ENCODE measurements at places on chromosomes 16 and 17. TPM values are rescaled to one million over a fixed set of nuclear protein-coding genes. Genes with fewer than 3 reads are reported as not detected.
A peak's percentile ranks its signal among the peaks of the same experiment; 100 is the strongest.

The SULT1A1 gene
- total RNA-seq: 55.4 TPM

The RAP1GAP2 gene
- 16.1 TPM for total RNA-seq

The SDR42E2 gene
- 0.14 TPM for total RNA-seq

The KRT9 gene
- not detected for total RNA-seq

The TP53TG3 gene
- total RNA-seq: not detected

The CD7 gene
- total RNA-seq: 7.2 TPM

The KRTAP3-1 gene
- total RNA-seq: not detected

The TEFM gene
- total RNA-seq: 14.7 TPM

The TMEM114 gene
- not detected for total RNA-seq

The GAST gene
- not detected for total RNA-seq

The PYCARD gene
- total RNA-seq: 49.5 TPM

The TSNAXIP1 gene
- total RNA-seq: 0.55 TPM

DNA sequence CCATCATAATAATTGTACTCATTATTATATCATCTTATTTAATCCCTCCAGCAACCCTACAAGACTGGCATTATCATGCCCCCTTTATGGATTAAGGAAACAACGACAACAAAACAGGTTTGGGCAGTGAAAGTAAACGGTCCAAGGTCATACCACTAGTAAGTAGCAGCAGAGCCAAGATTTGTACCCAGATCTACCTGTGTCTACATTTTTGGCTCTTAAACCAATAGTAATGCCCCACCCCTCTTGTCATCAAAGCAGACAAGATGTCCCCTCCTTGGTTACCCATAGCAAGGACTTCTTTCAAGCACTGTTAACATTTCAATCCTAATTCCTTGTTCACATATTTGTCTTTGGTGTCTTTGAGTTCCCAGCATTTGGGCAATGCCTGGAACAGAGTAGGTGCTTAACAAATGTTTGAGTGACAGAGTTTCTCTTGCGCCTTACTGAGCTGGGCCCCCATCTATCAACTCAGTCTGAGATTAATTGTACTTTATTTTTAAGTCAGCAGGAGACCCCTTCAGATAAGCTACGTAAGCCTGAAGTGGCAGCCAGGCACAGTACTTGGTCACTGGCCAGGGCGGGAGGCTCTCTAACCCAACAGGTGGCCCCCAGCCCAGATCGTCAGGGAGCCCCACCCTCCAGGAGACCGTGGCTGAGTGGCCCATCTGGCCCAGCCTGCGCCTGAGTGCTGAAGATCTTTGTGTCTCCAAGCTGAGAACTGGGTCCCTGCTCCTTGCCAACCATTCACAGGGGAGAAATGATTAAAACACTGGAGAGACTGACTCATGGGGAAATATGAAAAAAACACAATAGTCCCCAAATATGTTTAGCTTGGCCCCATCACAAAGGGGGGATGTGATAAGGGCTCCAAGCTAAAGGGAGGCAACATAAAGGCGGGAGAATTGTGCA, 75.8 kb downstream of the AXIN2 start:
- DNase-seq: peak; percentile 91

GRCh38 chr17:11644265-11645212, 46.3 kb downstream of the DNAH9 start:
- DNase-seq: peak; percentile 66

DNA sequence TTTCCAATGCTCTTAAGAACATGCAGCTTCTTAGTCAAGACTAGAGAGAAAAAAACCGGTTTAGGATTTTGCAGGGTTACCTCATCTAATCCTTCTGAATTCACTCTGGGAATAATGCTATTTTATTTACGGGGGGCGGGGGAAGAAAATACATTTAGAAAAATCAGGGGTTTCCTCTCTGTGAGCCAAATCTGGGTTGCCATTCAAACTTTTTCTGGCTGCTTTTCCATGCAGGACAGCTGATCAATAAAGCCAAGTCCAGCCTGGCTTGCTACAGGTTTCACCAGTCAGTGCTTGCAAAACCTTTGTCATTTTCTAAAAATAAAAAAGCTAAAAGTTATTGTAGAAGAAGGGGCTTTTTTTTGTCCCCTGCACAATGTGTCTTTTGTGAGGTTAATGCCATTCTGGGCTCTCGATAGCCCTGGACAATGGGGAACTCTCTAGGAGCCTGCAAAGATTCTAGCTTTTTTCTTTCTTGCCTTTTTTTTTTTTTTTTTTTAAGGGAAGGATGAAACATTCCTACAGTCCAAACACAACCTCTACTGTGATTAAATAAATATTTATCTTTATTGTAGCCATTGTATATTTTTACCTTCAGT, 13.1 kb upstream of the ZFHX3 start:
- no peak for DNase-seq

- no peak for DNase-seq
These were observed 70.6 kb upstream of the CLEC3A start for GRCh38 chr16:77951788-77952187.

DNA sequence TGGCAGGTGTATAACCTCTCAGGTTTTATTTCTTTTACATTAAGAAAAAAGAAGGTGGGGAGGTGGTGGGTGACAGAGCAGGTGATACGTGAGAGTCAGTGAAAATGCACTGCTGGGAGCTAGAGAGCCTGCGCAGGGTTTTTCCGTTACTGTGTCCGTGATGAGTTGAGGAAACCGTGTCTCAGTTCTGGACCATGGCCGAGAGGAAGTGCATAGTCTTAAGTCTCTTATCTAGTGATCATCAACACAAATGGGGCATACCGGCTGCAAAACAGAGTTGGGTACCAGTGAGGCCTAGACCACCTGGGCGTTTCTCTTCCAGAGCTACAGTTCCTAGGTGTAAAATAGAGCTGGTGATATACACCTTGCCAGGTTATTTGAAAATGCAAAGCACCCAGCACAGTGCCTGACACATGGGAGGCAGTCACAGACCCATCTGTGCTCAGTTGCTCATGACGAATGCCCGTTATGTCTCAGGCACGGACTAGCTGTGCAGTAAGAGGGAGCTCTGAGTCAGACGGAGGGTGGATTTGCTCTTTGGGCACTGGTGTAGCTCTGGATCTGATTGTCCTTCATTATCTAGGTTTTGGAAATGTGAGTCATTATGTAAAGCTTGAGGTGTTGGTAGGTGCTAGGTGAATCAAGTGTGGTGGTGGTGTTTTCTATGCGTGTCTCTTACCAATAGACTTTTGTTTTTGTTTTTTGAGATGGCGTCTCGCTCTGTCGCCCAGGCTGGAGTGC, 60.9 kb downstream of the RPTOR start:
- DNase-seq: no peak

- DNase-seq: no peak
These were observed 681.4 kb downstream of the WWOX start for GRCh38 chr16:78780808-78781207.

DNA sequence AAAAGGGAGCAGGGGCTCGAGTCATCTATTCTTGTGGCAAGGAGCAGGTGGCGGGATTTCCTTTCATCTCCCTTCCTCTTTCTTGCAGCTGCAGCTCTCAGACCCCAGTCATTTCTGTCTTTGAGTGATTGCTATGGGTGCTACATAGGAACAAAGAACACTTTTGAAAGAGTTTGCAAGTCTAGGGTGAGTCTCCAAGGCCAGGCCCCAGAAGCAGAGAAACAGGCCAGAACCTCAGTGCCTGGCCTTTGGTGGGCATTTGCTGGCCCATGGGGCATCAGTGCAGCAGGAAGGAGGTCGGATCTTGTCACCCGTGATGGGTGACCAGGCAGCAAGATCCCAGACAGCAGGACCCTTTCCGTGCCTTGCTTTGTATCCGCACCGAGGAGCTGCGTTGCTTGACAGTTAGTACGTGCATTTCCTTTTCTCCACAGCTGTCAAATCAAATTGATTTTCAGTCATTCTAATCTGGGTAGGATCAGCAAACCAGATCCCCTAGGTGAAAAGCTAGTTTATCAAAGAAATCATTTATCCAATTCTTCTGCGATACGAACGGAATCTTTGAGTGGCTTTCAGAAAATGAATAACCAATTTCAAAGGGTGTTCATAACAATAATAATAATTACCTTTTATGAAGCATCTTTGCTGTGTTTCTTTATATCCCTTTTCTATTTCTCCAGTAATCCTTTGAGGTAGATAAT, 244.6 kb upstream of the MAF start:
- no peak for DNase-seq

DNA sequence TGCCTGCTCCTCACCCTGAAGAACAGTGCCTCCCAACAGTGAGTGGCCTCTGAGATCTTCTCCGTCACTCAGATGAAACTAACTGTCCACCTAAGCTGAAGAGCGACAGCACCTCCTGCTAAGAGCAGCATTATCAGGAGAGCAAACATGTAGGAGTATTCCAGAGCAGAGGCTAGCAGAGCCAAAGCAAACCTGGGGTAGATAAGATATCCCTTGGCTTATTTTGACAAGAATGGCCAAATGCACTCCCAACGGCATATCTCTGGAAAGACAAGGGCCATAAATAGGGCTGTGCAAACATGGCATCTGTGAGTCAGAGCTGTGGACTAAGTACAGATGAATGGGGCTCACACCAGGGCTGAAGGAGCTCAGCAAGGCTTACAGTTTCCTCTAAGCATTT, 96.3 kb downstream of the NDEL1 start:
- DNase-seq: no peak

- no peak for DNase-seq
These were observed 1847.5 kb downstream of the TP53TG3F start for GRCh38 chr16:35306915-35307314.

GRCh38 chr17:7502171-7502847, 18.1 kb downstream of the POLR2A start:
- no peak for DNase-seq

DNA sequence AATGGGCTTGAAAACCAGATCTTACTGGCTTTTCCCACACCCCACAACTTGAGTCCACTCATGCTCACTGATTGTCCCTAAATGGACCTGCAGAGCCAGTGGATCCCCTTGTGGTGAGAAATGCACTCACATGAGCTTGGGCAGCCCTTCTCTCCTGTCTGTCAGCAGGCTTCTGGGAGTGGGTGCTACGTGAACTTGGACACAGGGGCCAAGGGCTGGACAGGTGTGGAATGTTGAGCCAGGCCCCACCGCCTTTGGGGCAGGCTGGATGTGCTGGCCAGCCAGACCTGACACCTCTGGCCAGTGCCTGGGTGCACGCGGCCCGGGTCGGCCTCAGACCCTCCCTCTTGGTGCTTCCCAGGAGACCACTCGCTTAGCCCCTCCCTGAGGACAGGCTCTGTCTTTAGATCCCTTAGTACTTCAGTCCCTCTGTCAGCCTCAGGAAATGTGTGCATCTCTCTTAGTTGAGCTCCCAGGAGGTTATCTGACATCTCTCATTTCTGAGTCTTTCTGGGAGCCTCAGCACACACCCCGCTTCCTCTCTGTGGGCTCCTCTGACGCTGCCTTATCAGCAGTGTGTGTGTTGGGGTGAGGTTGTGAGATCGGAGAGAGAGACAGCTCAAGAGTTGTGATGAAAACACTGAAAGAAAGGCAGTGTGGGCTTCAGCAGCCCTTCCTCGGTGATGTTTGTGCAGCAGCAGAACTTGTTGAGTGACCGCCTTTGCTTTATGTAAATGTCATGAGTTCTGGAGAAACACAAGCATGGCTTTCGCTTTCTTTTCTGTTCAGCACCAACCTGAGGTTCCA, 117.0 kb downstream of the RAB11FIP4 start:
- DNase-seq: no peak

DNA sequence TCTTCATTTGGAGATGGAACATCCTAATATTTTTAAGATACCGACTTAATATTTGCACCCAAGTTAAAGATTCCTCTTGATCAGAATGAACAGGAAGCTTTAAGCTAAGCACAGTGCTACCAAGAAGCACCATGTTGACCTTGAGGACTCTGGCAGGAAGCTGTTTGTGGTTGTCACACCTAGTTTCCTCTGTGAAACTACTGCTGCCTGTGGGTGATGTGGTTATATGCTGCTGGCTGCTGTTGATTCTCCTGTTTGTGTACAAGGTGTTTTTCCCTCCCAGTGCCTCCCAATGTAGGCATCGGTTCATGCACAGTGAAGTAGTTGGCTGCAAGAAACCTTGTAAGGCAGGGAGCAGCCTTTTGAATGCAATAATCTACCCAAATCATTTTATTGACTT, 23.4 kb downstream of the RBL2 start:
- DNase-seq: no peak

GRCh38 chr16:20851601-20852000, 45.3 kb downstream of the REXO5 start:
- DNase-seq: peak; percentile 83

DNA sequence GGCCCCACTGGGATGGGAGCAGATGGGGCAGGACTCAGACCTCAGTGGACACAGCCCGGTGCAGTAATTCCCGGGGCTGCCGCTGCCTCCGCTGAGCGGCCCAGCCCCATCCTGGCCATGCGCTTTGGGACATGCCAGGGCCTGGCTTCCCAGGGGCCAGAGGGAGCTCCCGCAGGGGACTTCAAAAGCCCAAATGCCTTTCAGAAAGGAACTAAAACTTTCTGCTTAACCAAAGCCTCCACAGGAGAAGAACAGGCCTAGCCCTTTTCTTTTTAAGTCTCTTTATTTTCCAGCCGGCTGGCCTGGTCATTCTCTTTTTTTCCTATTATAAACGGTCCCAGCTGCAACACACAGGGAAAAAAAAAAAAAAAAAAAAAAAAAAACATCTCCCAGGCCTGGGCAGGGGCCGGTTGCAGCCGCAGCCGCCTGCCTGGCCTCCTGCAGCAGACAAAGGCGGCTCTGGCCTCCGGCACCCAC, 10.7 kb upstream of the ZNF423 start:
- DNase-seq: no peak

DNA sequence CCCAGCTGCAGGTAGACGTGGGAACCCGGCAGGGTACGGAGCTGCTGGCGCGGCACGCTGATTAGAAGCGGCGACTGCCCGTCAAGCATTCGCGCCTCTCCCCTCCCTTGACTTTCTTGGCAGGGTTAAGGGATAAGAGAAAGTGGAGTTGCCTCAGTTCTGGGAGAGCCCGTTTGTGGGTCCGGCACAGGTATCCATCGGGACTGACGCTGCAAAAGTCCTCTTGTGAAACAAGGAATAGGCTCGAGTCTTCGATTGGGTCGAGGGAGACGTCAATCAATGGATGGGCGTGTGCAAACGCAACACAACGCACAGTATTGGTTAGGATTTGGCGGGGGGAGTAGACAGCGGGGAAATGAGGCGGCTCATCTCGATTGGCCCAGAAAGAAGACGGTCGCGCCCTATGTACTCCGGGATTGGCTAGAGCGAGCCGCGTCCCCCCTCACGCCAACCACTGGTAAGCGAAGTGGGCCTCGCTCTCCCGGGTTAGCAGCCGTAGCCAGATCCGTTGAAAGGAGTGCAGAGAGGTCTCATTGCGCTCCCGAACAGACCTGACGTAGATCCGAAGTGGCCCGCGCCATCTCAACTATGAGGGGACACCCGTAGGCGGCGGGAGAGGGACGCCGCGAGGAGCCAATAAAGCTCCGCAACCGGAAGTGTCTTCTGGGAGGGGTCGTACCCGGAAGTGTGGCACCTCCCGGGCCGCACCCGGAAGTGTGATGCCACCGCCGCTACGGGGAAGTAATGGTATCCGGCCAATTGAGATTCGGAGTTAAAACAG, at the start of gene MON1B:
TSS of gene MON1B (plus strand) at position 713 of the 781 bp plus-strand sequence. CDS start 296 bp downstream, outside the sequence.
- DNase-seq: peak; percentile 98

- DNase-seq: peak; percentile 97
These were observed 15.8 kb downstream of the ZNF213 start for GRCh38 chr16:3150346-3151218.

Data from upper lobe of right lung (tissue), 1 donor.